ENCODE measurements at places on chromosomes 1 and 21.

- no peak for DNase-seq
These were observed 33.7 kb upstream of the FBXO28 start for GRCh38 chr1:224080115-224080774.

DNA sequence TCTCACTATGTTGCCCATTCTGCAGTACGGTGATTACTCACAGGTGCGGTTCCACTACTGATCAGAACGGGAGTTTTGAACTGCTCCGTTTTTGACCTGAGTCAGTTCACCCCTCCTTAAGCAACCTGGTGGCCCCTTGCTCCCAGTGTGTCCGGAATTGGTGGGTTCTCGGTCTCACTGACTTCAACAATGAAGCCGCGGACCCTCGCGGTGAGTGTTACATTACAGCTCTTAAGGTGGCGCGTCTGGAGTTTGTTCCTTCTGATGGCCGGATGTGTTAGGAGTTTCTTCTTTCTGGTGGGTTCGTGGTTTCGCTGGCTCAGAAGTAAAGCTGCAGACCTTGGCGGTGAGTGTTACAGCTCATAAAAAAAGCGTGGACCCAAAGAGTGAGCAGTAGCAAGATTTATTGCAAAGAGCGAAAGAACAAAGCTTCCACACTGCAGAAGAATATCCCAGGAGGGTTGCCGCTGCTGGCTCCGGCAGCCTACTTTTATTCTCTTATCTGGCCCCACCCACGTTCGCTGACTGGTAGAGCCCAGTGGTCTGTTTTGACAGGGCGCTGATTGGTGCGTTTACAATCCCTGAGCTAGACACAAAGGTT, 17.6 kb upstream of the PARP1 start:
- DNase-seq = no peak

GRCh38 chr1:152096931-152097330, 8.1 kb upstream of the TCHHL1 start:
- DNase-seq = no peak

DNA sequence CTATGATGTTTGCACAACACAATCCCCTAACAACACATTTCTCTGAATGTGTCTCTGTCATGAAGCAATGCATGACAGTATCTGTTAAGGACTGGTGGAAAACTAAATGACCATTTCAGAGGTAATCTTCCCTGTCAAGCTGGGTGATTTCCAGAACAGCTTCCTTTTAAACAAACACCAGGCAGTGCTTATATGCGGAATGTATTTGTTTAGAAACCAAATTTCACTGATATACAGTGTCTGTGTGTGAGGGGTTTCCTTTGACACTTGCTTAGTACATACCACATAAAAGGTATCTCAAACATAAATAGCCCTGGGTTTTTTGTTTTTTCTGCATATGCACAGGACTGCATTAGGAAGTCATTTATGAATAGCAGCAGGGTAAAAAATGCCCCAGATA, 95.6 kb downstream of the TGFBR3 start:
- no peak for DNase-seq

GRCh38 chr1:157596384-157596783, 1.5 kb downstream of the FCRL4 start:
- DNase-seq = no peak

- no peak for DNase-seq
These were observed 14.1 kb upstream of the KLHDC8A start for GRCh38 chr1:205370780-205371179.

DNA sequence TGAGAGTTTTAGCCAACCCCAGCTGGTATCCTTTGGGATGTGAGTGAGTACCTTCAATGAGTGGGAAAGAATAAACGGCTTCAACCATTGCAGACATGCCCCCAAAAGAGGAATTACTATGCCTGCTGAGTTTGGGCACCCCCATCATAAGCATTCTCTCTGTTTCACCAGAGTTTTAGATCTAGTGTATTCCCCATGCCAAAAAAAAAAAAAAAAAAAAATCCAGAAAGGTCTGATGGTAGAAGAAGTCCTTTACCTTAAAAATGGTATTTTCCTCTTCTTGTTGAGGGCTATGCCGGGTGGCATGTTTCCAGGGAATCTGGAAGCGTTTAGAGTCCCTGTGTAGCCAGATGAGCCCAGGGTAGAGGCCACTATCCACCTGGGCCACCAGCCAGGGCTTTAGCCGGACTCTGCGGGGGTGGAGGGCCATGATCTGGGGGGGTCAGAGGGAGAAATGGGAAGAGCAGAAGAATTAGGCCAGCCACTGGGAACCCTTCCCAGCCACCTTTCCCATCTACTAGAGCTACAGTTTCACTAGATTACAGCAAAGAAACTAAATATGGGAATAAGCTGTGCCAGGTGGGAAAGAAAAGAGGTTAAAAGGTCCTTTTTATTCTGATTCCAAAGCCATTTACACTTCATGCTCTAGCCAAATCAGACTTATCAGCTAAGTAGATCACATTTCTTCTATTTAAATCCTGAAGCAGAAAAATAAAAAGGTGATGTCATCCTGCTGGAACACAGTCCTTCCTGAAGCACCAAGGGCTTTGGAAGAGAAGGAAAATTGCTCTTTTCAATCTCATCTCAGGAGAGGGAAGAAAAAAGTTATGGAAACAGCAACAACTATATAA, 4.7 kb downstream of the IRF6 start:
- DNase-seq = no peak

DNA sequence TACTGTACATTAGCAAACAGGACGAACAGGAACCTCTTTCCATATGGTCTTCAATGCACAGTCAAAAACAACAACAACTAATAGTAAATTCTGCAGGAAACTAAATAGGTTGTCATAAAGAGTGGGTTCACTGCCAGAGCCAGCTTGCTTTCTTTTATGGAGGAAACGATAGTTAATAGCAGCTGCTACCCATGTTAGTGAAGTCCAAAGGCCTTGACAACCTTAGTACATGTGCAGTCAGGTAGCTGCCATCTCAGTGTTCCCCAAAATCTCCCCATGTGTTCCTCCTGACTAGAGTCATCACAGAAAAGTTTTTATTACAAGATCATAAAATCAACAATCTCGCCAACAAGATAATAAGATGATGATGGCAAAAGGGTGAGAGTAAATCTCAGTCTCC, 16.6 kb upstream of the ADORA3 start:
- DNase-seq = no peak

GRCh38 chr1:42586016-42586415, 72.2 kb upstream of the PPIH start:
- no peak for DNase-seq

DNA sequence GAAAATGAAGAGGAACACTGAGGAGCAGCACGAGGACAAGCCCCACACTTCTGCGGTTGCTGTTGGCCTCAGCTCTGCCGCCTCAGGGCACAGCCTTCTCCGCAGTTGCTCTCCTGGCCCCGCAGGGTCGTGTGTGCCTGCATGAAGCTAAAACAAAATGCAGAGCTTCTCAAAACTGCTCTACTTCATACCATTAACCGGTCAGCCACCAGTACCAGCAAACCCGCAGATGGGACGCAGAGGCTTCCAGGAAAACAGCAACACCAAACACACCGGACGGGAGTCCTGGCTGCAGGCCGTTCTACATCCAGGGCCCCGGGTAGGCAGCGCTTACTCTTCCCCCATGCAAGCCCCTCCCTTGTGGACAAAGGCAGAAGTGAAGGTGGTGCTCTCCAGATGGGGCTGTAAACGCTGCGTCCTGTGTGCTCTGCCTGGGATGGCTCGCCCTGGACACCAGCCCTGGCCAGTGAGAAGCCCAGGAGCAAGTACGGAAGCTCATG, 7.1 kb upstream of the C1orf159 start:
- no peak for DNase-seq

DNA sequence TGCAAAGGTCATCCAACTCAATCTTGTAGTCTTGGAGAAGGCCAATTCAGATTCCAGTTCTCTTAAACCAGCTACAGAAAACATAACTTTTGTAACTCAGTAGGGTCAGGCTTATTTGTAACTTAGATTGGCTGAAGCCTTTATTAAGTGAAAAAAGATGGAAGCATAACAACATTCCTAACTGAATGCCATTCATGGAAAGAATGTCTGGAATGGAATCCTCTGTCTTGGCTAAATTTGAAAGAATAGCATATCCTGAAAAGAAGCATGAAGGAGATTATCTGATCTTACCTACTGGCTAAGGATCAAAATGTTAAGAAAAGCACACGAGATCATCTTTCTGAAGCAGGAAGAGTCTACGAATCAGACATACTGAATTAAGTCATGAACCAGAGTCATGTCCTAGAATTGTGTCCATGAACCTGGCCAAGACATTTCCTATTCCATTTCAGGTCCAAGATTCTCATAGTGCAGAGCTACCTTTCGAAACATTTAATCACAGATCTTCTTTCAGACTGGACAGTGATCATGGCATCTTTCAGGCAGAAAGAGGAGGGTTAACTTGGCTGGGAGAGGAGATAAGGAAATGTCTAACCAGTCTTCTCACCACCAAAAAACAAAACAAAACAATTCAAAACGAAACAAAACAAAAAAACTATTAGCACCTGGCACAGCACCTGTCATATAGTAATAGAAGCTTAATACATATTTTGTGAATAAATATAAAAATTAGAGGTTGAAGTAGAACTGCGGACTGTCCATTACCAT, 75.6 kb downstream of the XCL2 start:
- no peak for DNase-seq

DNA sequence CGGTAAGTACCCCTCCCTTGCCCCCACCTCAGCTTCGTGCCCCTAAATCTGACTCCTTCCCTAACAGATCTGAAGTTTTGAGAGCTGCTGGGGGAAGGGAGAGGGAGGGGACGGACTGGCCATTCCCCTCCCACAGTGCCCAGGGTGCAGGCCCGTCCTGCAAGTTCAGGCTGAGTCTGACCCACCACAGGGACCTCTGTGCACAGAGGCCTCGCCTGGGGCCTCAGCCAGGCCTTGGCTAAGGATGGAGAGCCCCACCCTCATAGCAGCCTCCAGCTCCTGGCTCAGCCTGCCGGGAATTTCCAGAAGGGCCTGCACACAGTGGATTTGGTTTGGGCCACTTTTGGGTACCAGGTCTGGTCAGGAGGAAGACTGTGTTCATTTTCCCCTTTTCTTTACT, 31.2 kb upstream of the TNFRSF1B start:
- no peak for DNase-seq

DNA sequence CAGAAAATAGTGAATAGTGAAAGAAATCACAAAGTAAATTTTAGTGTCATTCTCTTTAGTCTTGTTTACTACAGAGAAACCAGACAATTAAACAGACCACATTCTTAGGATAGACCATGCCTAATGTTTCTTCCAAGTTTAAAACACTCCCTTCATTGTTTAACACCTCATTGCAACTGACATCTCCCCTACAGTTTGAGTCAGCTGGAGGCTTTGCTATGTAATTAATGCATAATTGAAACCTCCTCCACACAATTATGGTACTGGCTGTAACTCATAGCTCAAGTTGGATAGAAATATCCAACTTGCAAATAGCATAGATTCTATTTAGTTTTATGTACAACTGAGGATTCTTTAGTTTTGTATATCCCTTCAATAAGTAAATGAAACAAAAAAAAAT, 35.2 kb upstream of the B3GALT2 start:
- no peak for DNase-seq

DNA sequence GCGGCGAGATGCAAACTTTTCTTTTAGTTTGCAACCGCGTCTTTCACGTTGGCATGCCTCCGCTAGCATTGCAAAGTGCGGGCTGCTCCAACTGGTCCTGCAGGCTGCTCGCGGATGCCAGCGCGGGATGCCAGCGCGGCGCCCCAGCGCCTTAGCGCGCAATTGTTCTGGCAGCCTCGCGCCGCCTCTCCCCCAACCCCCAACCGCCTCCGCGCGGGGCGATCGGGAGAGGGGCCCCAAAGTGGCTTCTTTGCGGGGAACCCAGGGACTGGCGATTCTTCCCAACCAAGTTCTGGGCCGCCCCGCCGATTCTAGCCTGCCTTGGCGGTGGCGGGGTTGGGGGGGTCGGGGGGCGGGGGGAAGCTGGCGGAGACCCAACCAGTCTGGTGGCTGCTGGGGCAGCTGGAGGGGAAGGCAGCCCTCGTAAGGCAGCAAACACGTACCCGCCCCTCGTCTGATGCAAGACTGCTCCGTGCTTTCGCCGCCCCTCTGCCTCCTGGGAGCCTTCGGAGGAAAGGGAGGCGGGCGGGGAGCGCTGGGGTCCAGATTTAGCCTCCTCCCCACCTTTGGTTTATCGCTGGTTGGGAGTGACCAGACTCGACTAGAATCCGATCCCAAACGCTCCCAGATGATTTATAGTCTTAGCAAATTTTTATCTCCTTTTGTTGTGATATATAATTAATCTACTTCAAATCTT, 756 bp downstream of the PHGDH start:
- DNase-seq = no peak

DNA sequence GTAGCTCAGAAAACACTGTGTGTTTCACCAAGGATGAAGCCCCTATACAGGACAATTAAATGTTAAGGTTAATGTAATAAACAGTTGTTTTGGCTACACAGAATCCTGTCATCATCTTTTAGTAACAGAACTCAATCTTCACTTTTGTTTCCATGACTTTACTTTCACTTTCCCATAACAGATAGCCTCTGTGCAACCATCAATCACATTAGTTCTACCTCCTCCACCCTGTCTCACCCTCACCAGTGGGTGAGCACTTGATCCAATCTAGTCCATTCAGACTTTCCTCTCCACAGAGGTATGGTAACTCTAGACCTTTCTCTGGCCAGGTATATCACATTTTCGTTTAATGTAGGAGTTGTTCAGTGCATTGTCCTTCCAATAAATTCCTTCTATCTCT, 1018.5 kb downstream of the ADGRL2 start:
- DNase-seq = no peak

- no peak for DNase-seq
These were observed 48.6 kb downstream of the RPS6KA1 start for GRCh38 chr1:26578167-26578566.

DNA sequence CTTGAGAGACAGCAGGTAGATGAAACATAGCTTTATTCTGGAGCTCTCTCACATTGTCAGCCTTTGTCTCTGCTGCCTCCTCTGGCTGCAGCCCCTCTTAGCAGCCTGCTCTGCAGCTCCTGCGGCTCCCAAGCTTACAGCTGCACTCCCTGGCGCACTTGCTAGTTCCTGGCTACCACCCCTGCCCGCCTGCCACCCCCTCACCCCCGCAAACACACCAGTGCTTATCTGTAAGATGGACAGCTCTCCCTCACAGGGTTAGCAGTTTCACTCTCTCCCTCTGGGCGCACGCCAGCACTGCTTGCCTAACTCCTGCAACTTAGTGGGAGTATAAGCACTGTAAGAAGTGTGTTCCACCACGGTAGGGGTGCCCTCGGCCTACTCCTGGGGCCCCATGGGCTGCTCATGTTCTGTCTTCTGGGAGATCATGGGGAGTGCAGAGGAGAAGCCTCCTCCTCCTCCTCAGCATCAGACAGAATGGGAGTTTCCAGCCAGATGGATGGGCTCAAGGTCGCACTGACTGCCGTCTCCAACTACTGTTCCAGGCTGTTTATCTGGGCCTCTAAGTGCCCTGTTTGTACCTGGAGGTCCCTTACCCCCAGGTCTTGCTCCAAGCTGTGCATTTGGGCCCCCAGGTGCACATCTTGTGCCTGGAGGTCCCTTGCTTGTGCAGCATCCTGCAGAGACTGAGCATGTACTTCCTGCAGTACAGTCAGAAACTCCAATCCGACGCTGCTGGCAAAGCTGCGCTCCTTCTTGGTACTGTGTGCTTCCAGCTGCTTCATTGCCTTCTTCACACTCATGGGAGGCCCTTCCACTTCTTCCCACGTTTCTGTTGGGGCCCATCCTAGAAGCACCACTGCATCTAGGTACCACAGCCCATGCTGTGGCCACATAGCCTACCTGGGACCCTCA, 1388.1 kb downstream of the AMY1C start:
- peak; percentile 44 for DNase-seq

- no peak for DNase-seq
These were observed 10.0 kb downstream of the GJA8 start for GRCh38 chr1:147912553-147912952.
